Stimulated activated CD8-positive, alpha-beta memory T cell treated with anti-CD3 and anti-CD28 coated beads, Interleukin-15, amount 100 ng/mL, for 4 hours (primary cell): ENCODE measurements at places on chromosomes 5 and 9.

DNA sequence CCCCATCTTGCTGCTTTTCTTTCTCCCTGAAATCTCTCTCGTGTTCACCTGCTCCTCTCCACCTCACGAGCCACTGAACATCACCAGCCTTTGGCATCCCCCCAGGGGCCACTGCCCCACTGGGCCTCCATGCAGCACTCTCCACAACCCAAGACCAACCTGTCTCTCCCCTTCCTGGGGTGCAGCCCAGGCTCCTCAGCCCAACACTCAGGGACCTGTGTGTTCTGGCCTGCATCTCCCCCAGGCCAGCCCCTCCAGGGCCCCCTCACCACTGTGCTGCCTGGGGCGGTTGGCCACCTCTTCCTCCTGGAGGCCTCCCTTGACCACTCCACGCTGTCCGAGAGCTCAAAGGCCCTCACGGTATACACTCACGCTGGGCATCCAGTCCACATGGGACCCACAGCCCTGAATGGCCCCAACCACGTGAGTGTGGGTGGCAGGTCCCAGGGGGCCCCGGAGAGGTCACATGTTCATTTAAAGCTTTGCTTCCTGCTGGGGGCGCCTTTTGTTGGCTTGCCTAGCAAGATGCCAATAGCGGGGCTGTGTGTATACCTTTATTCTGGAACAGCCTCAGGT, 453 bp upstream of the DOK3 start:
- no peak for DNase-seq

DNA sequence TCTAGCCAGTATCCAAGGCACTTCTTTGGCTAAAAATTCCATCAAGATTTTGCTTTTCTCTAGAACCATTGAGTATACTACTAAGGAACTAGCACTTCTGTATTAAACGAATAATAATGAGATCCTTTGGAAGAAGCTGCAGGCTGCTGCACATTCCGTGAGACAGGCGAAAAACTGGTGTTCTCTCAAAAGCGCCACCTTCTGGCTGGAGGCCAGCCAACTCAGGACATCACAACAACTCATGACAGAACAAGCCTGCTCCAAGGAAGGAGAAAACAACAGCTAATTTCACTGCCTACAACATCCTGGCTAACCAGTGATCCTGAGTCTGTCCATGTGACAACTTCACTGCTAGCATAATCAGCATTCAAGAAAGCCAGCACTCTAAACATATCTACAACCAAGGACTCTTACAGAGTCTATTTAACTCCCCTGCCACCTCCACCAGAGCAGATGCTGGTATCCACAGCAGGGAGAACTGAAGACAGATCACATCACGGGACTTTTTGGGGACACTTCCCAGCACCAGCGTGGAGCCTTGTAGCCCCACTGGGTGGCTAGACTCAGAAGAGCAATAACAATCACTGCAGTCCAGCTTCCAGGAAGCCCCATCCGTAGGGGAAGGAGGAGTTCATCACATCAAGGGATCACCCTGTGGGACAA, 150.5 kb downstream of the YTHDC2 start:
- DNase-seq = no peak

DNA sequence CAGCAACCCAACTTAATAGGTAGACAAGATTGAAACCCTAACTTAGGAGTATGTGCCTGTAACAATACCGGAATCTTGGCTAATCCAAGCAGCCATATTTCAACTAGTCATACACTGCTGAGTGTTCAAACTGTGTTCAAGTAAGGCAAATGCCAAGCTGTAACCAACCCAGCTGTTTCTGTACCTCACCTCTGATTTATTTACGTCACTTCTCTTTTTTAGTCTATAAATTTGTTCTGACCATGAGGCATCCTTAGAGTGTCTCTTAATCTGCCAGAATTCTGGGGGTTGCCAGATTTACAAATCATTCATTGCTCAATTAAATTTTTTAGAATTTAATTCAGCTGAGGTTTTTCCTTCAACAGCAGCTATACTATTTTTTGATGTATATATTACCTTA, 723.2 kb downstream of the CDH18 start:
- no peak for DNase-seq

GRCh38 chr9:133075925-133076630, 14.3 kb downstream of the CEL start:
- no peak for DNase-seq

GRCh38 chr5:170681013-170681433, 102.5 kb upstream of the GABRP start:
- no peak for DNase-seq

DNA sequence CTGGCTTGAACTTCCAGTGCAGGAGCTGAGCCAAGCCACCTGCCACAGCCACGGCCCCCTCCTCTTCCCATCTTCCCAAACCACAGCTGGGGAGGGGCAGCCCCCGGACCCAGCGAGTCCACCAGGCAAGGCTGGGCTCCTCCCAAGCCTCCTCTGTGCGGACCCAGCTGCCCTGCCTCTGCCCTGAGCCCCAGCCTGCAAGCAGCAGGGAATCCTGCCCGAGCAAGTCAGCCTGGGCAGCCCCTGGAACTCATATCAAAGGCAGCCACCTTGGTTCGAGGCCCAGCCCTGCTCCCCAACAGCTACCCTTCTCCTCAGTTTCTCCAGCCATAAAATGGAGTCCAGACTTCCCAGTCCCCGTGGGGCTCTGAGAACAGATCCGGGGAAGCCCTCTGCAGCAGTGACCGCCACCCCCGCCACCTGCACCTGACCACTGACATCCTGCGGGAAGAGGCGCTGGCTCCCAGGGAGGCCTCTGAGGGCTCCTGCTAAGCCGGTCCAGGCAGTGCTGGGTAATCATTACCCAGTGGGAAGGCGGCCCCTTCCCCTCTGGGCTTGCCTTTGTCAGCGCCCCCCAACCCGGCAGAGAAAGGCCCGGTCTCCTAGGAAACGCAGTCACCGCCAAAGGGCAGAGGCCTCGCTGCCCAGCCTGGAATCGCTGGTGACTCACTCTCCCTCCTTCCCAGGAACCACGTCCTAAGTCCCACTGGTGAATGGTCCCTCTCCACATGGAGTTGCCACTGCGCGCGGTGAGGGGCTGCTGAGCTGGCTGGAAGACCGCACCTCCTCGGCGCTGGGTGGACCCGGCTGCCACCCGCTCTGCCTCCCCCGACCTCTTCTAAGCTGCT, 1.5 kb downstream of the VAV2 start:
- no peak for DNase-seq

DNA sequence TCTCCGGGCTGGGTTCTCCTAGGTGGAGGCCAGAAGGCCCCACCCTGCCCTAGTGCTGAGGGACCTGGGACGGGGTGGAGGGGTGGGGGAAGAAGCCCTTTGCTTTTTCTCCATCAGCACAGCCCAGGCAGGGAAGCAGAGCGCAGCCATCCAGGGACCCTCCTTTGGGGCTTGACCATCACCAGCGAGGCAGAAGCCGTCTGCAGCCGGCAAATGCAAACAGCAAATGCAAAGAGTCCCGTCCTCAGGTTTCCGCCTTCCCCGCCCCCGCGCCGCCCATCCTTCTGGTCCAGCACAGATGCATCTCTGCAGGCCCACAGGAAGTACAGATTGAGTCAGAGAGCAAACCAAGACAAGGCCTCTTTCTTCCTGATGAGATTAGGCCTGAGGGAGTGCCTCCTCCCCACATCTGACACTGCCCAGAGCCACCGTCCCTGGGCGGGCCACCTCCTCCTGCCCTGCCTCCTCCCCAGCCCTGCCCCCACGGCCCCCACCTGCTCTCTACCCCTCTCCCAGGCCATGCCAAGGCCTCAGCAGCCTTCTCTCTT, 23.4 kb downstream of the CORO2A start:
- no peak for DNase-seq

- DNase-seq = no peak
Observed at GRCh38 chr5:155461304-155461703, 447.7 kb downstream of the KIF4B start.

- DNase-seq = no peak
Observed at GRCh38 chr9:94111446-94111845, 27.2 kb downstream of the PTPDC1 start.

DNA sequence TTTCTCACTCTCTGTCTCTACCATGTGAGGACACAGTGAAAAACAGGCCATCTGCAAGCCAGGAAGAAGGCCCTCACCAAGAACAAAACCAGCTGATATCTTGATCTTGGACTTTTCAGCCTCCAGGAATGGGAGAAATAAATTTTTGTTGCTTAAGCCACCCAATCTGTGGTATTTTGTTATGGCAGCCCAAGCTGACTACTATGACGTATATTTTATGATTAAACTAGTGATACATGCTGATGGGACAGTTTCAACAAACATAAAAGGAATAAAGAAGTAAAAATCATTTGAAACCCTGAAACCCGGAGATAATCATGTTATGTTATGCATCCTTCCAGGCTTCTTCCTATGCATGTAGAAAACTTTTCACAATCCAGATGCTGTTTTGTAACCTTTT, 71.5 kb upstream of the ERBIN start:
- no peak for DNase-seq

DNA sequence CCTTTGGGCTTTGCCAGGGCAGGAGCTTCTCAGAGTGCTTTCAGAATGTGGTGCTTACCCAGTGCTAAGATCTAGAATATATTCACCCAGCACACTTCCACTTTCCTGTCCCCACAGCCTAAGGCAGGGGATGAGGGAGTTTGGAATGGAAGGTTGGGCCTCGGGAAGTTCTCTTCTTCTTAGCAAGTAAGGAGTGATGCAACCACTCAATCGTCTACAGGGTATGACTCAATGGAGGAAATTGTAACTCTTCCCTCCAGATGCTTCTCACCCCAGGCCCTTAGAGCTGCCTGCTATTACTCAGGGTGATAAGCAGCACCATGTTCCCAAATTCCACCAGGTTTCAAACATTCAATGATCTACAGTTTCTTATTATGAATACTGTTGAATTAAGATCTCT, 30.8 kb upstream of the AGGF1 start:
- no peak for DNase-seq

DNA sequence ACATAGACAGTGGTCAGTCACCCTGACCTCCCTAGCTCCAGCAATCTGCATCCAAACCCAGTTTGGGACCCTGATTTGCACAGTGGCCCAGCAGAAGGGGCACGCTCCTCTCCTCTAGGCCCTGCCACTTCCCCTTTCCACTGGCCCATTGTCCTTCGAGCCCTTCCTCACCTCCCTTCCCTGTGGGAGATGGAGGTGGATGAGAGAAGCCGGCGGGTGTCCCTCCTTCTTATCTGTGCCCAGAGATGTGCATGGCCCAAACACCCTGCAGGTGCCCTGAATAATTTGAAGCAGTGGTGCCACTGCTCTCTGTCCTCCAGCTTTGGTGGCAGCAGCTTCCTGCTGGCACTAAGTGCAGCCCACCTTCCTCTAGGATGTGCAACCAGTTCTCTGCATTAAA, 140.0 kb downstream of the BARX1 start:
- DNase-seq = no peak

- DNase-seq = no peak
Observed at GRCh38 chr5:74630453-74631066, 10.0 kb downstream of the ENC1 start.

DNA sequence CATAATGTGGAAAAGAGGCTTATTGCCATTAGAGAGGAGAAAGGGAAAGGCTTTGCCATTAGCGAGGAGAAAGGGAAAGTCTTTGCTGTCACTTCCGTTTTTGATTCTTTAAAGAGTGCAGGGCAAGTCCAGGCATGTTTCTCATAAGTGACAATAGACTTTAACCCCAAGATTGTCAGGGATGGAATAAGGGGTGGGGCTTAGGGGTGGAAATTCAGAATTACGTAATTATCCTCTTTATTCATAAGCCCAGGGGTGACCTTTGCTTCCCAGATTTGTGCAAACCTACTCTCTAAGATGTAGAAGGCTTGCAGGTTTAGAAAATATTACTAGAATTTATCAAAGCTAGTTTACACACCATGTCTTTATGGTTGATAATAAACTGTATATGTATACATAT, 2.3 kb upstream of the PLK2 start:
- no peak for DNase-seq

- DNase-seq = no peak
Observed at GRCh38 chr9:7121055-7121454, 363.3 kb downstream of the KDM4C start.

DNA sequence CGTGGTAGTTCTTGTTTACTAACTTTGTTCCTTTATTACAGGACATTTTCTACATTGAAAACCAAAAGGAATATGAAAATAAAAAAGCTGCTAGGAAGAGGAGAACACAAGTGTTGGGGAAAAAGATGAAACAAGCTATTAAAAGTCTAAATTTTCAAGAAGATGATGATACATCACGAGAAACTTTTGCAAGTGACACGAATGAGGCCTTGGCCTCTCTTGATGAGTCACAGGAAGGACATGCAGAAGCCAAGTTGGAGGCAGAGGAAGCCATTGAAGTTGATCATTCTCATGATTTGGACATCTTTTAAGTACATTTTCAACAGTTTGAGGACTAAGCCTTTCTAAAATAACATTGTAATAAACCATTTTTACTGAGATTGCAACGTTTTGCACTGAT, 23.8 kb downstream of the PHAX start:
- DNase-seq = no peak

DNA sequence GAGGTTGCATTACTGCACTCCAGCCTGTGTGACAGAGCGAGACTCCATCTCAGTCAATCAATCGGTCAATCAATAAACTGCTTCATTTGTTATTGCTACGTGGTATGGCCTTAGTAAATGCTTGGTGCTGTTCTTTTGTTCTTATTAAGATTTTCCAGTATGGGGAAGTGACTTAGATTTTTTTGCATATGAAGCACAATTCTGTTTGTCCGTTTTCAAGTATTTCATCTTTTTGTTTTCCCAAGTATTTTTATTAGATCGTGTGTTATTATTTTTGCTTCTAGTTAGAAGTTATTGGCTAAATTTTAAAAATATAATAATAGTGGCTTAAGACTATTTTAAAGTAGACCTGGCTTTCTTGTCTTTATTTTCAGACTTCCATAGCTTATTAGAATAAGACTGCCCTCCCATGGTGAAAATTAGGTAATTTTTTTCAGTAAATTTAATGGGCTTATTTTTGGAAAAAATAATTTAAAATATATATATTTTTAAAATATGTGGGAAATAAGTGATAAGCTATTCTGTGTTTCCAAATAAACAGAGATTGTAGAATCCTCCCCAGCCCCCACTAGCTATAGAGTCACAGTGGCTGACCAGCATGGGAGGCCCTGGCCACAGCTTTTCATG, 14.7 kb upstream of the OMD start:
- DNase-seq = no peak

DNA sequence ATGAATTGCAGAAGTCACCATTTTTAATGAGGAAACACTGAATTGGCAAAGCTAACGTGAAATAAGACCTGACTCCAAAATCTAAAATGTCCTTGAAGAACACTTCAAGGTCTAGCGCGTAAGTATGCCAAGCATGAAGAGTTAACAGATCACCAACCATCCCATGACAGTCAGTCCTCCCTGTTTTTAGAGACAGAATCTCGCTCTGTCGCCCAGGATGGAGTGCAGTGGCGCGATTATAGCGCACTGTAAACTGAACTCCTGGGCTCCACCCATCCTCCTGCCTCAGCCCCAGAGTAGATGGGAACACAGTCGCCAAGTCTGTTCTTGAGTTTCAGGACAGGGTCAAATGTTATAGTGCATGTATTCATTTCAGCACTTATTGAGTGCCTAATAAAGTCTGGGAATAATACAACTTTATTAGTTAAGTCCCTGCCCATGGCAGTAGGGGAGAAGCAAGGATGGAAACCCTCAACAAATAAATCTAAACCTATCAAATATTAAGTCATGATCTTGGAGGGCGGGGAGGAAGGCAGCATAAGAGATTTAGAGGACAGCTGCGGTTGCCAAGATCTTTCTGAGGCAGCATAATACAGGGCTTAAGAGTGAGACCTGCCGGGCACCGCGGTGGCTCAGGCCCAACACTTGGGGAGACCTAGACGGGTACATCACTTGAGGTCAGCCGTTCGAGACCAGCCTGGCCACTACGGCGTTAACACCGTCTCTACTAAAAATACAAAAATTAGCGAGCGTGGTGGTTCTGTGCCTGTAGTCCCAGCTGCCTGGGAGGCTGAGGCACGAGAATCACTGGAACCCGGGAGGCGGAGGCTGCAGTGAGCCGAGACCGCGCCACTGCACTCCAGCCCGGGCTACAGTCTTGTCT, 1.1 kb downstream of the ATPSCKMT start:
- no peak for DNase-seq
